Adrenal gland (tissue), 19 donors: ENCODE measurements at places on chromosomes 7 and 10.
A peak's percentile ranks its signal among the peaks of the same experiment; 100 is the strongest.

DNA sequence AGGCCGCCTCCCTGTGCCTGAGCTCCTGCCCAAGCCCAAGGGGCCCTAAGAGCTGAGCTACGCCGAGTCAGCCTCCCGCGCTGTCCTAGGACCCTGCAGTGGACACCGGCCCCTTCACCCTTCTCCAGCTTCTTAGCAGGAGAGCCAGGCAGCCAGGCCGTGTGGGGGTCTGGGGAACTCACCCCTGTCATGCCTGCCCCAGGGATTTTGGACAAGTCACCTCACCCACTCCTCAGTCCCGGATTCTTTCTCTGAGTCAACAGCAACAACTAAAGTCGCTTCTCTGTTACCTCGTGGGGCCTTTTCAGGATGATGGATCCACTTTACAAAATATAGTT, 79.3 kb downstream of the MKI67 start:
- no peak for DNase-seq

DNA sequence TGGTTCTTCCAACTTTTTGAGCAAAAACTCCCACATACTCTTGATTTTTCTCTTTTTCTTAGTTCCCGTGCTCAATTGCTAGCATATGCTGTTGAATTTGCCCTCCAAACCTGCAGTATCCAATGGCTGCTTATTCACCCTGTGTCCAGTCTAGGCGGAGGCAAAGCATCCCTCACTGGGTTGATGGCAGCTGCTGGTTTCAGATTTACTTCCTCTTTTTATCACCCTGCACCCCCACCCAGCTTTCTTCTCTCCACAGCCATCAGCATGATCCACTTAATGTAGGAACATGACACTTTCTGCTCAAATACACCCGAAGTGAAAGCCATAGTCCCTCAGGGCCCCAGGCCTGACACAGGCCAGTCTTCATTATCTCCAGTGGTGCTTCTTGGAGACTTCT, 87.6 kb upstream of the ADARB2 start:
- no peak for DNase-seq

DNA sequence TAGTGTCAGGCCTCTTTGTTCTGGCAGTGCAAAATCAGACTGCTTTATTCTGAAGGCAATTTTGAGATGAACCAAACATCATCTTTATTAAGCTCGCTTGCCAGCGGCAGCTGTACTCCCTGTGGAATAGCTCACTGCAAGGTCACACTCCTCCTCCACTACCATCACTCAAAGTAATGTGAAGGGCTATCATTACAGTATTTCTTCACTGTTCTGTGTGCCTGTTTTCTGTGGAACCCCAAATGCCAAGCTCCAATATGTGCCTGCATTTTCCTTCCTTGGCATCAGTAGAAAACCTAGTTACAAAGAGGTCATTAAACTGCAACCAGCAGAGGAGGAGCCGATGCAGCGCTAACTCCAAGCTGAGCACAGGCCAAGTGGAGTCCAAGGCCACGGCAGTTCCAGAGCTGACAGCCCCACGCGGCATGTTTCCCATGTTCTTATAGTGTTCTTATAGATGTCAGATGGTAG, 21.4 kb downstream of the BCCIP start:
- DNase-seq: peak; percentile 74

- DNase-seq: no peak
These were observed 39.4 kb upstream of the ARHGAP21 start for GRCh38 chr10:24762966-24763623.

DNA sequence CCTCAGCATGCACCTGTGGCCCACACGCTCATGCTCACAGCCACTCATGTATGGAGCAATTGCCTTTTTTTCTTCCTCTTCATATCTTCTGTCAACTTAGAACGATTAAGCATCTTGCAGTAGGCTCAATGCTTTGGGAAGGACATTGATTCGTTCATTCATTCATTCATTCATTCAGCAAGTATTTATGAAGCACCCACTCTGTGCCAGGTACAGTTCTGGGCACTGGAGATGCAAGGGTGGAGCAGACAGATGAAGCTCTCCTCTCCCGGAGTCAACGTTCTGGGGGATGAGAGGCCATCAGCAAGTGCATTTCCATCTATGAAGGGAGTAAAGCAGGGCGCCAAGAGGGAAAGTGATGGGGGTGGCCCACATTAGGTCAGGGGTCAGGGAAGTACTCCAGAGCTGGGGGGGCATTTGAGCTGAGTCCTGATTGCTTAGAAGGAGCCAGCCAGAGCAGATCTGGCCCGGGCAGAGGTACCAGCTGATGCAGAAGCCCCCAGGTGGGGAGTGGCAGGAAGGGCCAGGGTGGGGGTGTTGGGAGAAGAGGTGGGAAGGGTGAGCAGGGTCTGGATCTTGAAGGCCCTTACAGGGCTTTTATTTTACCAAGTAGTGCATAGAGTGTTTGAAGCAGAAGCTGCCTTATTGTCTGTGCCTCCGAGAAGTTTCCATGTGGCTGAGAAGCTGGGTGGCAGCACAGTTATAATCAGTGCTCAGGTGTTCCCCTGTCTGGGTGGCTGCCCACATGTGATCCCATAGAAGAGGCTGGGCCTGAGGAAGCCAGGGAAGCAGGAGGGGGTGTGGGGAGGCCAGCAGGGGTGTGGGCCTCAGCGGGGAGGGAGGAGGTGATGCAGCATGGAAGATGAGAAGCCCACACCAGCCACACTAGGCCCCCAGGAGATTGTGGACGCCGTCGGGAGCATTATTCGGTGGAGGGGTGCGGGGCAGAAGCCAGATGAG, 36.2 kb downstream of the CHST3 start:
- no peak for DNase-seq

DNA sequence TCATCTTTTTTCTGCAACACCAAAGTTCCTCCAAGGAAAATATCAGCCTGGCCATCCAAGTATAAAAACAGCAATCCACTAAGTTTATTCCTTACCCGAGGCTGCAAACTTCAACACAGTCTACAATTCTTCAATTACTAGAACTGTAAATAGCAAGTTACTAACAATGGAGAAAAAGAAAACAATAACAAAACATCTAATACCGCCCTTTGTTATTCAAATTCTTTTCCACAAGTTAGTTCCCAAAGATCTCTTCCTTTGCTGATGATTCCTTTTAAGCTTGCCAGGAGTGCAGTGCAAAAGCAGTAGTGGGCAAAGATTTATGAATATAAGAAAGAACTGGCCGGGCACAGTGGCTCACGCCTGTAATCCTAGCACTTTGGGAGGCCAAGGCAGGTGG, 86.2 kb downstream of the CUL2 start:
- DNase-seq: no peak

GRCh38 chr7:40009301-40009700, 59.2 kb downstream of the CDK13 start:
- no peak for DNase-seq

GRCh38 chr7:140230861-140231770, 54.3 kb upstream of the KDM7A start:
- peak; percentile 24 for DNase-seq

DNA sequence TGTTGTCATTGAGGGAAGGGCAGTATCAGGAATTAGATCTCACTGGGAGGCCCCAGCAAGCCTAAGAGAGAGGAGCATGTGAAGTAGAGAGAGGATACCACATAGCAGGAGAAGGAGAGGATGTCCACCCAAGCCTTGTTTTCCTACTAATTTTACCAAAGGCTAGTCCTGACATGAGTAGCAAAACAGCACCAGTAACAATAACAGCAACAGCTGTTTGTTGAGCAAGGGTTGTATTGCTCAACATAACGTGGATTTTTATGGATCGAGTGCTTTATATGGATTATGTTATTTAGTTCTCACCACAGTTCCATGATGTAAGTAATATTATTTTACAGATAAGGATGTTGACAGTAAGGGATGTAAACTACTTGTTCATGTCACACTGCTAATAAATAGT, 135.2 kb upstream of the DLX6 start:
- DNase-seq: no peak

DNA sequence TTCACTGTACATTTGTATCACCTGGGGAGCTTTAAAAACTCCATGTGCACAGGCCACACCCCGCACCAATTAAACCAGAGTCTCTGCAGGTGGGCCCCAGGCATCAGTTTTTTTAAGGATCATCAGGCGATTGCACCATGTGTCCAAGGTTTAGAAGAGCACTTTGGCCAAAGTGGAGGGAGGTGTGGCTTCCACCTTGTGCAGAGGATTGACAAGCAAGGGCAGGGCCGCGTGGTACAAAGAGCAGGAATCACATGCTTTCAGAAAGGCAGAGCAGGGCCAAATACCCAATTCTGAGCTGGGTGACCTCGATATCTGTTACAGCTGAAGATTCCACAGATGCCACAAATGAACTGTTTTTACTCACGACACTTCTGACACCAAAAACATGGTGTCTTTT, 52.4 kb downstream of the NOC3L start:
- no peak for DNase-seq

- no peak for DNase-seq
These were observed 30.8 kb upstream of the SLC13A1 start for GRCh38 chr7:123230603-123231002.

DNA sequence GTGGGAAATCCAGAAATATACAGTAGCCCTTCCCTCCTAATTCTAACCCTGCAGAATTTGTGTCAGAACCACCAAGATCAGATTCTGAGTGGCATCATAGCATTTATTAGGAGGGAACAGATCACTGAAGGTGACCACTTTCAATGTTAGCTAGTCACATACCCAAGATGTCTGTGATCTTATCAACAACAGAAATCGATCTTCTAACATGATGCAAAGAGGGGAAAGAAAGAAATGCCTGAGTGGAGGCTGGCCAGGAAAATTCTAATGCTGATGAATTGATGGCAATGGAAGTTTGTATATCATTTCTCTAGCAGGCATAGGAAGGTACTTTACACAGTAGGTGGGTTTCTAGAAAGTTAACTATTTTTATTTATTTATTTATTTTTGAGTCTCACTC, 10.6 kb upstream of the SYPL1 start:
- DNase-seq: no peak

DNA sequence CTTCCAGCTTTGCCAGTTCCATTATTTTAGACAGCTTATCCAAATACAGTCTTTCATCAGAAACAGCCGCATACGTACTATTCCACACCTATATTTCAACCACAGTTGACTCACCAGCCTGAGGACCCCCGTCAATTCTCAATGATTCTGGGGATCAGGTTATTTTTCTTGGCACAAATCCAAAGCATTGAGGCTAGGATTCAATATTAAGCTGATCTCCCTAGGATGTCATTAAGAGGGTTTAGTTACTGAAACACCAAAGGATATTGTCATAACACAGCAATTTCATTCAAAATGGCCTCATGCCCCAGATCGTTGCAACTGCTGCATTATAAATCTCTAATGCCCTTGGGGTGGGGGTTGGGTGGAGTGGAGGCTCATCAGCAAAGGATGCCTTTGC, 214.6 kb downstream of the PTEN start:
- no peak for DNase-seq

GRCh38 chr7:47125529-47125928, 456.4 kb downstream of the TNS3 start:
- no peak for DNase-seq

- no peak for DNase-seq
These were observed 1181.6 kb downstream of the DNAJB9 start for GRCh38 chr7:109751241-109751640.

DNA sequence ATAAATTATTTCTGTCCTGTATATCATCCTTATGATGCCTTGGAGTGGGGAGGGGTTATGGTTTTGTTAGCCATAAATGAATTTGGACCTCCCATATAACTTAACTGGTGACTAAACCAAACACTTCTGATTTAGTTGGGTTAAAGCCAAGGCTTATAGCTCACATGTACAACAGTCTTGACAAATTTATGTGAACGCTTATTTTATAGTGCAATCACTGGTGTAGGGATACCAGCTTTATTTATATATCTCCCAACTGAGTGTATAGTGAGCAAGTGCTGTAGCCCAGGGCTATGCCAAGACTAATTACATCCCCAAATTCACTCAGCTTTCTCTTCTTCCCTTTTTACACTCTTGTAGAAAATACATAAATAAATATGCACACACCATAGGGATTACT, 956.2 kb downstream of the SORCS3 start:
- no peak for DNase-seq

GRCh38 chr10:43201545-43202131, 63.4 kb downstream of the CSGALNACT2 start:
- DNase-seq: no peak

- DNase-seq: no peak
These were observed 78.0 kb upstream of the AMPH start for GRCh38 chr7:38709123-38709522.

DNA sequence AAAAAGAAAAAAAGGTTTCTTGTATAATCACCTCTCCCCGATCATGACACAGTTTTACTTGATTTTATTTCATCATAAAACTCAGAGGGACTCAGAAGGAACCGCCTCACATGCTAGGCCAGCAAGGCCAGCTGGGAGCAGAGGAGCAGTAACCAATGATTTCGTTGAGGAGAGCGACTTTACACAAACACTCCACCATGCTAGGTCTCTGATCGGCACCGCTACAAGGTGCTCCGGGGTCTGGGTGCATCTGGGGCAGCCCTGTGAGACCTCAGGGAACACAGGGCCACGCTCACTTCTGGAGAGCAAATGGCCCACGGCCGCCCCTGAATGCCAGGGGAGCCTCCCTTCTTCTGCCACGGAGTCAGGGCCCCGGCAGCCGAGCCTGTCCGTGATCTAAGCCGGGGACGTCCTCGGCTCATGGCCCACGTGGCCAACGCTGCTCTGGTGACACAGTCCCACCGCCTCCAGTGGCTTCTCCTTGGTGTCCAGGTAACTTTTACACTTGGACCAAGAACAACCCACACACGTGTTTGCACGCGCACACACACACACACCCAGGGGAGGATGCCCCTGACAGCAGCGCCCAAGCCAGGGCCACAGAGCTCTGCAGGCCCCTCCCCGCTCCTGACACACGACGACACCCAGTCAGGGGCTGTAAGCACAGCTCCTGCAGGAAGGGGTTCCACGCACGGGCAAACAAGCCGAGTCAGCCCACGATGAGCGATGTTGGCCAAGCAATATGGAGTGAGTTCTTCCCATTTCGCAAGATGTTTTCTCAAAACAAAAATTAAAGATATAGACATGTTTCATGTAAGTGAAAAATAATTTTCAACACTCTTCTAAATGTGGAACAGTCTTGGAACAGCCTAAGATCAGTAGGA, 332.3 kb downstream of the DNAJB6 start:
- DNase-seq: no peak

GRCh38 chr10:126373147-126373546, 15.1 kb downstream of the ADAM12 start:
- no peak for DNase-seq
